ENCODE measurements at places on chromosomes 6 and 20.

- DNase-seq: no peak
These were observed 49.2 kb upstream of the MAP7 start for GRCh38 chr6:136599329-136600011.

DNA sequence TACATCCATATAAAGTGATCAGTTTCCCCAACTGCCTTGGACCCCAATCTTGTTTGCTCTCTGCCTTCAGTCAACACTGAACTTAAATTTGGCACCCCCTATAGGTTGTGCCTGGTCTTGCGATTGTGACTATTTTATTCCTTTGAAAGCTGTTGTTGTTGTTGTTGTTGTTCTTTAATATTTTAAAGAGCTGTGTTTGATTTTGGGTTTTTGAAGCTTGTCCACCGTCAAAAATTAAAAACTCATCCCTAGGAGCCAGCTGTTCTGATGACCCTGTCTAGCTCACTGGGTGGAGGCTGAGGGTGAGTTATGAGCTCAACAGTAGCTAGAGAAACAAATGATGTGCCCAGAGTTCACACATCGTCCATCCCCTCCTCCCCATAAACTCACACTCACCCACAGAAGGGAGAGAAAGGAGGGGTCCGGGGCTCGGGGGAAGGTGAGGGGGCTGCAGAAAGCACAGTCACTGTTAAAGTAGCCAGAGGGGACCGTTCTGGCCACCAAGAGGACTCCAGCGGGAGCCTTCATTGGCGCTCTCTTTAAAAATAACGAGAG is 4.0 kb downstream of the SIM1 start:
- DNase-seq: no peak

DNA sequence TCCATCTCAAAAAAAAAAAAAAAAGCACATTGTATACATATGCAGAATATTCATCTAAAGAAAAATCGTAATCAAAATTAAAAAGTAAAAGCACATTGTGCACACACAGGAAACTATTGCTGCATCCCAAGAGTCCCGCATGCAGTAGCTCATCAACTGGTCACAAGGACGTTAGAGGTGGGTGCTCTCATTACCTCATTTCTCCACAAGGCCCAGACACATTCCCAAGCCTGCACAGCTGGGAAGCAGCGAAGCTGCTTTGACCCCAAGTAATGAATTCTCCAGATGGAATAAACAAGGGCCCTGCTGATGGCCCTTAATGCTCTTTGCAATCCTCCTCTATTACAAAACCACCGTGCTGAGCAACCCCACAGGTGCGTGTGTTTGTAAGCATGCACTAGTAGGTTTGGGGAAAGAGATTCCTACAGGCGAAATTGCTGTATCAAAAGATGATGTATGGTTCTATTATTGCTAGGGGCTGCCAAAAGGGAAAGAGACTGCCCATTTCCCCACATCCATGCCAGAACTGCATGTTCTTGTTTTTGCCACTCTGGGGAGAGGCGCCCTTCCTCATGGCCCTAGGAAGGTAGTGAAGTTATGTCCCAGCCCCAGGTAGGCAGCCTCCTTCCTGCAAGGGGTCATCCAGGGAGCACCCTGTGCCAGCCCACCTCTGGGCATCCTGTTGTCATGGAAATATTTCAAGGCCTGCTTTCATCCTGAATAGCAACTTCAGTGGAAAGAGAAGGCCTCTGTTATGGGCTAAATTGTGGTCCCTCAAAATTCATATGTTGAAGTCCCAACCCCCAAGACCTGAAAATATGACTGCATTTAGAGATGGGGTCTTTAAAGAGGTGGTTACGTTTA is 34.6 kb upstream of the PTGIS start:
- no peak for DNase-seq

DNA sequence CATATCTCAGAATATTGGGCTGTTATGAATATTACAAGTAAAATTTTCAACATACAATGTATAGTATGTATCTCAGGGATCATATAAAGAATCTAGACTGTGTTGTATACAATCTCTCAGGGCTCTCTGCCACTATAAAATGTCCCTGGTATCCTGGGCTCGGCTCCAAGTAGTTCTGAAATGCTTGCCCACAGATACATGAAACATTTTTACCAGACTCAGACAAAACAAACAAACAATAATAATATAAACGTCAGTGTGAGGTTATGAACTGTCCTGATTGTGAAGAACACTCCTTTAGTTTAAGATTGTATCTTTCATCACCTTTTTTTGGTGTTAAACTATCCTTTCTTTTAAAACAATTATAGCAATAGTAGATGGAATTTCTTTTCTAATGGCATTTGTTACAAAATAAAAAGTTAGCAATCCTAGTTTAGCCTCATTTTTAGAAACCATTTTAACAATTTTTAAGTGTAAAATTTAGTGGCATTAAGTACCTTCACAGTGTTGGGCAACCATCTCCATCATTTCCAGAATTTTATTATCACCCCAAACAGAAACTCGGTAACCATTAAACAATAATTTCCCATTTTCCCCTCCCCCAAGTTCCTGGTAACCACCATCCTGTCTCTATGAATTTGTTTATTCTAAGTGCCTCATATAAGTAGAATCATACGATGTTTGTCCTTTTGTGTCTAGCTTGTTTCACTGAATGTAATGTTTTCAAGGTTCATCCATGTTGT is 17.4 kb upstream of the LY86 start:
- no peak for DNase-seq

GRCh38 chr20:4245542-4245941 is 230.2 kb upstream of the RNF24 start:
- DNase-seq: no peak

DNA sequence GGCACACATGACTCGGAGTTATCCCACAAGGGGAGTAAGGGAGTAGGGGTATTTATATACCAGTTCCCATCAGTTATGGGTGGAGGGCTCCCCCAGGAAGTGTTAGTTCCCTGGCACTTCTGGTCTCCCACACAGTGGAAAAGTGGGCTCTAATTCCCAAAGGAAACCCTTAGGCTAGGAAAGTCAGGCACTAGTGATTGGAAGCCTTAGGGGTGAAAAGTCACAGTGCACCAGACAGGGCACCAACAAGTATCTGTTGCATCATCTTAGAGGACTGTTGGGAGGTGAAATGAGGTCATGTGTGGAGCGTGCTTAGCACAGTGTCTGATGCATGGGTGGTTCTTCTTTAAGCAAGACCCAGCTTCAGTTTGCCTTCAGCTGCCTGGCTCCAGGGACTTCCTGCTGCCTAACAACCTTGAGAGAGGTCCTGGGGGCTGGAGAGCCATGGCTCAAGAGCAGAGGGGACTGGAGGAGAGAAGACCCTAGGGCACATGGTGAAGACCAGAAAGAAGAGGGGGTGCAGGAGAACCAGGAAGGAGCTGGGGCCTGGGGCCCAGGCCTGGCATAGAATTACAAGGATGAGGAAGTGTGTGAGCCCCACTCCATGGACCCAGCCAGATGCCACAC is 7.5 kb upstream of the FOXP4 start:
- peak; percentile 93 for DNase-seq

DNA sequence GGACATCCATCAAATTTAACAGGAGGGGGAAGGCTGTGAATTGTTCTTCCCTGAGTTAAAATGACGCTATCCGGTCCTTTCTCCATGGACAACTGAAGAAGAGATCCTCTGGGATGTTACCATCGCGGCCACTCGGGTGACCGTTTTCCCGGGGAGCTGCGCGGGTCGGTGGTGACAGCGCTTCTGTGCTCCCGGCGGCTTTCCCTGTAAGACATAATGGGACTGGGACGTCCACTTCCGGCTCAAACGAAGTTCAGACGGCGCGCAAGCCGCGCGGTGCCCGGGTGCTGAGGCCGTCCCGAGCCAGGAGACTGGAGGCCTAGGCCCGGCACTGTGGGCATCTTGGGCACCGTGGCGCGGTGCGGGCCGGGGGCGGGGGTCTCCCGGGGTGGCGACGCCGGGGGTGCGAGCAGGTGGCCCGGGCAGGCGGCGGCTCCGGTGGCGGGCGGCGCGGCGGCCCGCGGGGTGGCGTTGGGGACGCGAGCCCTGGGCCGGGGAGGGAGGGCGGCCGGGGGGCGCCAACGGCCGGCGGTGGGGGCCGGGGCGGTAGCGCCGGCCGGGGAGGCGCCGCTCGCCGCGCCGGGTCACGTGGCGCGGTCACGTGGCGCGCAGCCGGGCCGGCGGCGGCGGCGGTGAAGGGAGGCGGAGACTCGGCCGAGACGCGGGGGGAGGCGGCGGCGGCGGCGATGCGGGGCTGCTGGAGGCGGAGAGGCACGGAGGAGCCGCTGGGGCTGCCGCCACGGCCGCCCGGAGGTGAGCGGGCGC is 63.6 kb downstream of the GTF2H5 start:
- DNase-seq: peak; percentile 61

- DNase-seq: no peak
These were observed 21.2 kb upstream of the VSTM2L start for GRCh38 chr20:37881601-37882343.

DNA sequence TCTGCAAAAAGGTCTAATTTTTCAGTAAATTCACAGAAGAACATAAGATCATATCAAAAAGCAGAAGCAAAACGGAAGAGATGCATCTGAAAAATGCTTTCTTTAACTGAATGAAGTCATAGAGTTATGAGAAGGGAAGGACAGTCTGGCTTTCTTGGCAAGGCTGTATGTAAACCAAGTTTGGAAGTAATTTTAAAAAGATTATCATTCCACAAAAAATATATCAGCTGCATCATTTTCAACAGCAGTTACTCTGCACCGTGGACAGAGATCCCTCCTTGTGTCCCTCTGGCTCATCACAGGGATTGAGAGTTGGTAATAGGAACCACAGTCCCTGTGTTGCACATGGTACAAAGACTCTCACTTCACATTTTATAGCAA is 258.5 kb downstream of the HIVEP2 start:
- DNase-seq: no peak

- DNase-seq: no peak
These were observed 8.6 kb downstream of the CDC40 start for GRCh38 chr6:110188791-110189190.
